ENCODE measurements at places on chromosomes 13 and 19.
A peak's percentile ranks its signal among the peaks of the same experiment; 100 is the strongest.

DNA sequence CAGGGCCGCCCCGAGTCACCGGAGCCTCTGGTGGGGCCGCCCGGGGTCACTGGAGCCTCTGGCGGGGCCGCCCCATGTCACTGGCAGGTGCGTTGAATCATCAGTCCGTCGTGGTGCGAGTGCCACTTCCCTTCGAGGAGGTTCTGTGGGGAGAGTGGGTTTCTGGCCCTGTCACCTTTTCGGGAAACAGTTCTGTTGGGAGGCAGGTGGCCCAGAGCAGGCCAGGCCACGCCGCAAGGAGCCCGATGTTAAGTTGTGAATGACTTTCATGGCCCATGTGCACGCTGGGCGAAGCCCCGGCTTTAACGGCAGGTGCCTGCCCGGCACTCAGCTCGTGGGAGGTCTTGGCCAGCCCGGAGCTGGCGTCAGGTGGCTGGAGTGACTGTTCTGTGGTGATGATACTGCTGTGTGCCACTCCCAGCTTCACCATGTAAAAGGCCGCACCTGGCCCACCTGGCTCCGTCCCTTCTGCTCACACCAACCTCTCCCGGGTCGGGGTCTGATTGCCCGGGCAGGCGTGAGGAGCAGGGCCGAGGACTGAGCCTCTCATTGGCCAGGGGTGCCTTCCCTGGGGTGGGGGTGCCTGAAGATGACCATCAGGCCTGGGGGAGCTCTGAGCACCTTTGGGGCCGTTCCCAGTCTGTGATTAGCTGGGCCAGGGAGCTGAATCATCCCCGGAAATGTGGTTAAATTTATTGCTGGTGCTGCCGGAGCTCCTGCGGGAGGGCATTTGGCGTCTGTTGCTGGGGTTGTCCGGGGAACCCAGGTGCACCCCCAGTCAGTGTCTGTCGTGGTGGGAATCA lies 29.2 kb downstream of the CSNK1G2 start:
- peak; percentile 3 for DNase-seq

GRCh38 chr19:35155441-35155840 lies 906 bp downstream of the FXYD5 start:
- DNase-seq = no peak

- DNase-seq = no peak
Observed at GRCh38 chr13:46484561-46484960, 68.4 kb upstream of the LRCH1 start.

GRCh38 chr19:18401580-18402112 lies 4.2 kb upstream of the LRRC25 start:
- DNase-seq = peak; percentile 66

GRCh38 chr13:79011179-79011578 lies 352.2 kb upstream of the OBI1 start:
- no peak for DNase-seq

- no peak for DNase-seq
Observed at GRCh38 chr13:34696741-34697140, 245.3 kb upstream of the NBEA start.

DNA sequence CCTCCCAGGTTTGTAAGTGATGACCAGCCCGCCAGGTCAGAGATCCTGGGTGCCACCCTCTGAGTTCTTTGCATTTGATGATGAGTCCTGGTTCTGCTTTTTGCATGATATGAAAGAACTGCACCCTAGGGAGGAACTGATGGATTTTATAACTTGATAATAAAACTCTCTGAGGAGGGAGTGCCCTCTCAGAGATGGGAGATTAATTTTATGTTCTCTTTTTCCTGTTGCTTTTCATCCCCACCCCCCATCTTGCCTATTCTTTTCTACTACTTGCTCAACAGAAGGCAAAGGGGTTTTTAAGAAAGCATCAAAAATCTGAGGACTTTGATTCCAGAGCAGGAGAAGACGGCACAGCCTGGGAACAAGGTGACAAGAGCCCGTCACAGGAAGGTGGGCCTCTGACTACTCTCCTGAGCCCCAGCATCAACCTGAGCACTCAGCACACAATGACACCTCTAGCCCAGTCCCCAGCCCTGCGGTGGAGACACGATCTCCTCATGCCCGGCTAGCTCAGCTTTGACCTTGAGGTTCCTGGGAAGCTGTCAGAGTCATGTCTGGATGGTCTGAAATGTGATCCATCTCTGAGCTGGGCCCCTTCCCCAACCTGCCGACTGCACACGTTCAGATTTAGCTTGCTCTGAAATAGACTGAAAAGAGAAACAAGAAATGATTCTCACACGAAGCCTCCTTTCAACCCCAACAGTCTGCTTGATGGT lies 69.1 kb downstream of the SIAH3 start:
- no peak for DNase-seq

- DNase-seq = peak; percentile 63
Observed at GRCh38 chr13:98089246-98089645, 53.6 kb upstream of the FARP1 start.

- DNase-seq = no peak
Observed at GRCh38 chr19:14555918-14556661, 15.8 kb downstream of the NDUFB7 start.

GRCh38 chr19:48997972-48998371 lies 4.3 kb downstream of the RUVBL2 start:
- peak; percentile 48 for DNase-seq

DNA sequence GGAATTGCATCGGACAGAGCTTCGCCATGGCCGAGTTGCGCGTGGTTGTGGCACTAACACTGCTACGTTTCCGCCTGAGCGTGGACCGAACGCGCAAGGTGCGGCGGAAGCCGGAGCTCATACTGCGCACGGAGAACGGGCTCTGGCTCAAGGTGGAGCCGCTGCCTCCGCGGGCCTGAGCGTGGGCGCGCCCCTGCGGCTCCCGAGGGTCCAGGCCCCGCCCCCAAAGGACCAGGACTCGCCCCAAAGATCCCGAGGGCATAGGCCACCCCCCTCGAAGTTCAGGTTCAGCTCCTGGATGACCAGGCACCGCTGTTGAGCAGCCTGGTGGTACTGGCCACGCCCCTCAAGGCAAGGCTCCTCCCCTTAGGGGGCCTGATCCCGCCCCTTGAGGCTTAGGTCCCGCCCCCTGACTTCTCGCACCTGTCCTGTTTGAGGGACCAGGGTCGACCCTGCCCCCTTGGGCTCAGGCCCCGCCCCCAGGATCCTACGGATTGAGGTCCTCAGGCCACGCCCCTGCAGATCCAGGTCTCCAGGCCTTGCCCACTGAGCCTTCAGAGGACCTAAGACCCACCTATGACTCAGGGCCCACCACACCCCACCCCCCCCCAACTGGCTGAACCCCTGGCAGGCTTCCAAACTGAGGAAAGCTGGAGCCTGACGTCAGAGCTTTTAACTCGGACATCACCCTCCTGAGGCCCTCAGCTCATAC lies 43.1 kb downstream of the CYP4F22 start:
- no peak for DNase-seq

GRCh38 chr13:95858286-95859075 lies 181.5 kb downstream of the DNAJC3 start:
- DNase-seq = peak; percentile 5

GRCh38 chr19:45790942-45791341 lies 1.7 kb downstream of the DMWD start:
- DNase-seq = no peak

DNA sequence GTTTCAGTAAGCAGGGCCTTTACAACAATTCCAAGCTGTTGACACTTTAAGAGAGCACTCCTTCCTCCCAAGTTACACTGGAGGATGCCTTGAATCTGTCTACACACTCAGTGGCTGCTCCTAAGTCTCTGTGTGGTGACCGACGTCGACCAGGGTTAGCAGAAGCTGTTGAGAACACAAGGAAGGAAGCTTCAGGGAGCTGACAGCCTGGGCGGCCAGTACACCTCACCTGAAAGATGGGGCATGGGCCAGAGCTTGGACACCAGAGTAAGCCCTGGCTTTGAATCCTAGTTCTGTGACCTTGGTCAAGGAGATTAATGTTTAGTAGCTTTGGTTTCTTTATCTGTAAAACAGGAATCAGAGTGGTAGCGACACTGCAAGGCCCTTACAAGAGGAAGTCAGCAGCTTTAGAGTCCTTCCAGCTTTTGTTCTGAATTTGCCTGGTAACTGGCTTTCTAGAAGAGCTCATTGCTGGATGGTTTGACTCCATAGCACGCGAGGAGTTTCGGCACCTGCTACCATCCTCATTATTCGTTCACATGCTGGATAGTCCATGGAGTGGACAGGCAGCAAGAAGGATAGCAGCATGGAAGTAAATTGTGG lies 214.2 kb downstream of the FGF9 start:
- no peak for DNase-seq

DNA sequence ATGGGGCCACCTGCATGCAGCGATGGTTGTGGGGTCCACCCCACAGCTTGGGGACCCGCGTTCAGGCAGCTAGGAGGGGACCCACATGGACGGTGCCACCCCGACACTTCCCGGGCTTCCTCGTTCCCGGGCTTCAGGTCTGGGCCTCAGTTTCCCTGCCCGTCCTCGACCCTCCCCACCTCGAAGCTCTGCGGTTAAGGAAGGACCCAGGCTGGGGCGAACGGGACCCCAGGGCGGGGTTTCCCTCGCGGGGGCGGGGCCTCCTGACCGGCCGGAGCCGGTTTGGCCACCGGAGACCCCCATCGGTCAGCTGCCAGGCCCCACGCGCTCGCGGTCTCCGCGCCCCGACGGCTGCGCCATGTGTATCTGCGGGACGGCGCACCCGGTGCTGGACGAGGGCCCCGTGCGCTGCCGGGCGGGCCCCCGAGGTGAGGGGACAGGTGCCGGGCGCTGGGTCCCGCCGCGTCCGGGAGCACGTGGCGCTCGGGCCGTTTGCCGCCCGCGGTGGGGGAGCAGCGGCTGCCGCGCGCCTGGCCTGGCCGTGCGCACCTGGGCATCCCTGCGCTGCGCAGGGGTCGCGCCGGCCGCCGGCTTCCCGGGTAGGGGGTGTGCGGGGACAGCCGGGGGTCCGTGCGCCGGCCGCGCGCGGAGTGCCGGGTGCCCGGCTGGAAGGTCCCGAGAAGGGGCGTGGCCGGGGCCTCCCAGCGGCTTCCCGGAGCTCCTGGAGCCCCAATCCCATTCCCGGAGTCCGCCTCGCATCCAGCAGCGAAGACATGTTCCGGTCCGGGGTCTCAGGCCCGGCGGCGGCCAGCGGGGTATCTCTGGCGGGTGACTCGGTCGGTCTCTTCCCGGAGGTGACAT lies 4.2 kb downstream of the ARHGAP45 start:
- DNase-seq = no peak

DNA sequence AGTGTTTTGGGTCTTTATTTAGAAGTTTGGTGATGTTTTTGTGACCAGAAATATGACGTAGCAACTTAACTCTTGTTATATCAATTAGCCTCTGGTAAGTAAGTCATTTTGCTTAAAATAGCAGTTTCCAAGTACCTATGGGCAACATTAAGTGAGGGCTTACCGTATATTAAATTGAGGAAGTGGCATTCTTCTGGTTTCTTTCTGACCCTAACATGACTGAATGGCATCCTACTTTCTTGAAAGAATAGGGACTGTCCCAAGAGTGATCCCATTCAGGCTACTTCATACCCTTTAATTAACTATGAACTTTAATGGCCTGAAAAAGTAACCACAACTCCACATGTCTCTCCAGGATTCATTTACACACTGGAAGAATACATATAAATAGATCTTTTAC lies 106.6 kb downstream of the MZT1 start:
- DNase-seq = no peak

GRCh38 chr19:460877-461720 lies at the start of gene SHC2:
Gene SHC2 (minus strand): TSS chr19:461033. CDS start chr19:460996, 37 bp downstream.
- DNase-seq = no peak

GRCh38 chr19:58021541-58022282 lies 12.1 kb upstream of the ZSCAN1 start:
- DNase-seq = peak; percentile 5

- DNase-seq = no peak
Observed at GRCh38 chr19:8320564-8321066, 560 bp downstream of the NDUFA7 start.

DNA sequence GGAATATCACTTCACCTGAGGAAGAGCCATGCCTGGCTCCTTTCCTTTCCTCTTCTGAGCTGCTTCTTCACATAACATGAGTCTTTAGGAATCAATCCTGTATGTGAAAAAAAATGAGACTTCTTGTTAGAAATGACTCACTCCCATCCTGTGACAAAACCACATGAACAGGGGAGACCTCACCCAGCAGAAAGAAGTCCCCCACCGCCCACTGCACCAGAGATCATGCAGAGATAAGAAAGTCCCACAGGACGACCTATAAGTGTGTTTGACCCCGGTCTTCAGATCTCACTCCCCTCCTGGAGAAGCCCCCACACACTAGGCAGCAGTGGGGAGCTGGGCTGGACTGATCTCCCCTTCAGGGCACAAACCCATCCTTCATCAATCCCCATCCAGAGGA lies 7.8 kb downstream of the ZNF600 start:
- no peak for DNase-seq

- DNase-seq = no peak
Observed at GRCh38 chr19:13668964-13669363, 95.4 kb upstream of the MRI1 start.

- no peak for DNase-seq
Observed at GRCh38 chr19:4354897-4355296, 11.5 kb downstream of the MPND start.

- no peak for DNase-seq
Observed at GRCh38 chr13:81487151-81487550, 1146.2 kb upstream of the SPRY2 start.

DNA sequence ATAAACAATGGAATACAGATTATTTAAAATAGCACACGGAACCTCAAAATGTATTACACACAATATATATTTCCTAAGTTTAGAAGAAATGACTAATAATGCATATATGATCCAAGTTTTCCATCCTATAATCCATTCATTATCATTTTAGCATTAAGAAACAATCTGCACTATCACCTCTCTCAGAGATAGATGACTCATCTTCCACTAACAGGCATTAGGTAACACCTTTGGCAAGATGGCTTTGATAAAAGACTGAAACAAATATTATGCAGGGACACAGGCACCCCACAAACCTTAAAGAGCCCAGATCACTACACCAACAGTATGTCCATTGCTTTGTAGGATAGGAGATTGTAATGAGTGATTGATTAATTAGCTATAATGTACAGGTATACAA lies 4.1 kb downstream of the ENOX1 start:
- no peak for DNase-seq

DNA sequence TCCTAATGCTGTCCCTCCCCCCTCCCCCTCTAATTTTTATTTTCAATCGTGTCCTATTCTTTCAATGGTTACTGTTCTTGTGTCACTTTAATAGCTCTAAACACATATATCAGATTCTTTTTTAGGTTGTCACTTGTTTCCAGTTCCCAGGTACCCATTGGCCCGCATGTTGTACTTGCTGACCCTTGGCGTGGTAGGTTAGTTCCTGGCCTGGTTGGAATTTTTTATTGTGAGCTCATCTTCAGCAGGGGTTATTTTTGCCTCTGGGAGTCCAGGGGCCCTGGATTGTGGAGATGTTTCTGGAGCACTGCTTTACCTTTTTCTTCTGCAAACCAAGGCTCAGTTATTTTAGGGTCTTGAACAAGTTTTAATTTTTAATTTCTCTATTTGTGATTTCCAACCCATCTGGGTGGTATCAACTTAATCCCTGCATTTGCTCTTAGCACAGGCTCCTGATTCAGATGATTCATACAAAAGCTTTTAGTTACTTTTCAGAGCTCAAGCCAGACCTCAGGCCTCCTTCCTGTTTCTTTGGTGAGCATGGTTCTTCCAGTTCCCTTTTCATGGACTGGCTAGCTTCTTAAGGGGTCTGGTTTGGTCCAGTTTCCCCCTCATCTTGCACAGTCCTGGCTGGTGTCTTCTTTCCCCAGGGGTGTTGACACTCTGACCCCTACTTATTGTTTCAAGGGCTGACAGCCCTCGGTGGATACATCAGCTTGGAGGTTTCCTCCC lies 220.5 kb downstream of the TM9SF2 start:
- peak; percentile 9 for DNase-seq
